ENCODE measurements at places on chromosomes 2 and 18.

DNA sequence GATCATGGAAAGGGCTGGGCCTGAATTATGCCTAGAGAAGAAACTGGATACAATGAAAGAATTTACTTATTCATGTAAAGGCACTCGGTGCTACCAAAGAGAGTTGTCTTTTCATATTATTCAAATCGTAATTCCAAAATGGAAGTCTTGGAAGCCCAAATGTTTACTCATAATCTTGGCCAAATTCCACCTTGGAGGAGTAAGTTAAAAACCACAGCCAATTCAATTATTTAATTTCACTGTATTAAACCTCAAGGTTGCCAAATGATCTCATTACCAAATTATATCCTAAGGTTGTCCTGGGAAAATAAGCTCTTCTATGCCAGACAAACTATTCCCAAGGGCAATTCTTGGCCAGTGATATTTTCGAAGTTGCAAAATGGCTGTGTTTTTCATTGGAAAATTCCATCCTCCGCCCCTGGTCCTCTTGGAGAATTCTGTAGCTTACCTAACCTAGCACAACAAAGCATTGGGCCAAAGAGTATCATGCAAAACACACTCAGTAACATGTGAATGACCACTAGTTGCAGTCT is 11.1 kb upstream of the VPS4B start:
- DNase-seq = no peak

DNA sequence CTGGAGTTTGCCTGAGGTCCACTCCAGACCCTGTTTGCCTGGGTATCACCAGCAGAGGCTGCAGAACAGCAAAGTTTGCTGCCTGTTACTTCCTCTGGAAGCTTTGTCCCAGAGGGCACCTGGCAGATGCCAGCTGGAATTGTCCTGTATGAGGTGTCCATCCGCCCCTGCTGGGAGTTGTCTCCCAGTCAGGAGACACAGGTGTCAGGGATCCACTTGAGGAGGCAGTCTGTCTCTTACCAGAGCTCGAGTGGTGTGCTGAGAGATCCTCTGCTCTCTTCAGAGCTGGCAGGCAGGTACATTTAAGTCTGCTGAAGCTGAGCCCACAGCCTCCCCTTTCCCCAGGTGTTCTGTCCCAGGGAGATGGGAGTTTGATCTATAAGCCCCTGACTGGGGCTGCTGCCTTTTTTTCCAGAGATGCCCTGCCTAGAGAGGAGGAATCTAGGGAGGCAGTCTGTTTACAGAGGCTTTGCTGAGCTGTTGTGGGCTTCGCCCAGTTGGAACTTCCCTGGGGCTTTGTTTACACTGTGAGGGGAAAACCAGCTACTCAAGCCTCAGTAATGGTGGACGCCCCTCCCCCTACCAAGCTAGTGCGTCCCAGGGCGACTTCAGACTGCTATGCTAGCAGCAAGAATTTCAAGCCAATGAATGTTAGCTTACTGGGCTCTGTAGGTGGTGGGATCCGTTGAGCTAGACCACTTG is 34.7 kb downstream of the TFPI start:
- no peak for DNase-seq

DNA sequence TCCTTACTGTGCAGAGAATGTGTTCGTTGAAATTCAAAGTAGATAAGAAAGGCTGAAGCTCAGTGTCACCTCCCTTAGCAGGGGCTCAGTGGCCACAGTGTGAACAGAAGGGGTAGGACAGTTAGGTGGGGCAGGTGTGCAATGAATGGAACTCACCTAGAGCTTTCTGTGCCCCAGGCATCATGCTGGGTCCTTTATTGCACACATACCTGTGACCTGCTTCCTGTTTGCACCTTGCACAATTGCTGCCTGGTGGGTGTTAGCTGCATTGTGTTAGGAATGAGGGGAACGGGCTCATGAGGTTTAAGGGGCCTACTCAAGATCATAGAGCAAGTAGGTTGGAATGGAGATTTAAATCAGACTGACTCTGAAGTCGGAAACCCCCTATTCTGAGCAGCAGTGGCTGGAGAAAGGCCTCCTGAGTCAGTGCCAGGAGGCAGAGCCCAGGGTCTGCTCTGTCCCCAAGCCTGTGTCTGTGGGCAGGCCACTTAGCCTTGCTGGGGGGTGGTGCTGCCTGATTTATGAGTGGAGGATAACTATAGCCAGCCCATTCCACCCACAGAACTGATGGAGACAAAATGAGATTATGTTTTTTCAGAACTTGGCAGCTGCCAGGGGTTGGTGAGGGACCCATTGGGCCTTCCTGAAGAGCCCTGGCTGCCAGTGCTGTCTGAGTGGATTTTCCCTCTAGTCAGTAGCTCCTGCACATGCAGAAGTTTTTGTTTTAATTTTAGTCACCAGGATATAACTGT is 76.2 kb downstream of the NPAS2 start:
- DNase-seq = no peak

- no peak for DNase-seq
Measured at GRCh38 chr2:139790807-139791752, 1010.9 kb upstream of the NXPH2 start.

DNA sequence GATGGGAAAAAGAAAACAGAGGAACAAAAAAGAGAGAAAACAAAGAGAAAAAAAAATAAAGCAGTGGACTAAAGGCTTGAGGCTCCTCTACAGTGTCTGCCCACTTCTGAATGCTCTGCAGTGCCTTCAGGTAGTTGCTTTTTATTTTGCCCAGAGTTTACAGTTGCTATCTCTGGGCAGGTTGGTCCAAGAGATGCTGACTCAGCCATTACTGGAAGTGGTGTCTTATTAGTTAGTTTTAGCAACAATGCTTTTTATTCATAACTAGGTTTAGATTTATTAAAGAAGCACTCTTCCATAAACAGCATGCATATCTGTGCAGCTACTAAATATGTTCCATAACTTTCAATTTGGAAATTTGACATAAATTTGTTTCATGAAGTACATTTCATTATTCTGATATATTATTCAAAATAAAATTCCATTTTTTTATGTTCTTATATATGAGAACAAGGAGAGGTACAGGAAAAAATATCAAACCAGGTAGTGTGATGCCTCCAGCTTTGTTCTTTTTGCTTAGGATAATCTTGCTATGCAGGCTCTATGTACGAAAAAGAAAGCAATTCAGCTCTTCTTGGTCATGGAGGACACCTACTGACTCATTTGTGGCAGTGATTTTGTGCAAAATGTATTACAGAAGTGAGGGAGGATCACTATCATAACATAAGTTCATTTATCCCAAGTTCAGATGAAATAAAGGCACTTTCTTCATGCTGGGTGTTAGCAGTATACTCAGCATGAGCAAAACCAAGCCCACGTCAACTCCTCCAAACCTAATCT is 69.5 kb downstream of the RPIA start:
- DNase-seq = no peak

- DNase-seq = no peak
Measured at GRCh38 chr2:48651158-48651790, 33.6 kb downstream of the GTF2A1L start.

DNA sequence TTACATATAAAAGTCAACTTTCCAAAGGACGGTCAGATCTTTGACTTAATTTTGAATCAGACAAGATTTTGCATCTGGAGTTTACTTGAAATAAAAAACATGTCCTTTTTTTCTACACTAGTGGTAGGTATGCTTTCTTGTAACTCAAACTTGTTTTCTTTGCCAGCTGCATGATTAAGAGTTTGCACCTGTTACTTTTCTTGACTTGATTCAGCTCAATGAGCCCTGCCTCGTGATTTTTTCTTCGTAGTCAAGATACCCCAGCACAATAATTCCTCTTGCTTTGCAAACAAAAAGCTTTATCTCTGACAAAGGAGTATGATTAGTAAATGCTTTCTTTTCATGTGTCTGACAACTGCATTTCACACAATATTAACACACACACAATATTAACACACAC is 82.3 kb downstream of the FBXO15 start:
- DNase-seq = no peak

GRCh38 chr18:57198073-57198472 is 51.2 kb downstream of the BOD1L2 start:
- no peak for DNase-seq

DNA sequence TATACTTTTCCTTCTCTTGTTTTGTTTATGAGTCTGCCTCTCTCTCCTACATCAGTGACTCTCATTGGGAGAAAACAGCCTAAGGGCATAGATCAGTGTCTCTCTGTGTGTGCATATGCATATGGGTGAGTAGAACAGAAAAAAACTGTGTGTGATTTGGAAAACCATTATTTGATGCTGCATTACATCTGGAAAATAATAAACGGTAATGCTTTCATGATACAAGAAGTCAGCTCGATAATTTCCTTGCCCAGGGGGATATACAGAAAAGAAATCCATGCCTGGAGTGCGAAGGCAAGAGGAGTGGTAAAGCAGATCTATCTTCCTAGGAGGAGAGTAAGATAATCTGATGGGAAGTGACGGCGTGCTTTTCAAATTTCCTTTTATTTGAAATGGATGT is 221.5 kb upstream of the LYPD1 start:
- DNase-seq = no peak

- no peak for DNase-seq
Measured at GRCh38 chr2:48870503-48870902, 115.0 kb upstream of the LHCGR start.

DNA sequence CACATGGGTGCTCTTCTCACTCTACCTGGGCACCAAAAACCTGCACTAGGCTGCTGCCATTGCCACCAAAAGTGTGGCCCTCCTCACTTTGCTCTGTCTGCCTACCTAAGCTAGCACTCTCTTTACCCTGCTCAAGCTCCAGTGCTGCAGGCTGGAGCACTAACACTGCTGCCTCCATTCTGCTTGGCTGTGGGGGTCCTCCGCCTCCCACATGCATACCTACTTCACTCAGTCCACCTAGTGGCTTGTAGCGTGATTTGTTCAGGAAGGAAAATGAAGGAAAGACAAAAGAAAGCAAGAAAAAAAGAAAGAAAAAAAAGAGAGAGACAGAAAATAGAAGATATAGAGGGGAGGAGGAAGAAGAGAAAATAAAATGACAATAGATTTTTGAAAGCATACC is 1339.4 kb upstream of the CHAC2 start:
- DNase-seq = no peak

DNA sequence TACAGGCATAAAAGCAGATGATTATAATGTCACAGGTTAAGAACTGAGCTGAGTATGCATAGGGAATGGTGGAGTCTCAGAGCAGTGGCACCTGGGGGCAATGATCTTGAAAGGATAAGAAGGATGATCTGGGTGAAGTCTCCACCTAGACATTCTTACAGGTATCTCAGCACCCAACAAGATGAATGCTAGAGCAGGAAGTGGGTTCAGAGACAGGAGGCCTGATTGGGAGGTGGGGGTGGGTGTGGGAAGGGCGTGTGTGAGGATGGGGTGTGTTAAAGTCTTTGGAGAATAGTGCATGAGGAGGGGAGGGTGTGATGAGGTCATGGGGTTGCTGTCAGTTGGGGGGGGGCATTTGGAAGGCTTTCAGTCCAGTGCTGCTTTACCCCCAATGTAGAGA is 78.8 kb upstream of the UPP2 start:
- no peak for DNase-seq

DNA sequence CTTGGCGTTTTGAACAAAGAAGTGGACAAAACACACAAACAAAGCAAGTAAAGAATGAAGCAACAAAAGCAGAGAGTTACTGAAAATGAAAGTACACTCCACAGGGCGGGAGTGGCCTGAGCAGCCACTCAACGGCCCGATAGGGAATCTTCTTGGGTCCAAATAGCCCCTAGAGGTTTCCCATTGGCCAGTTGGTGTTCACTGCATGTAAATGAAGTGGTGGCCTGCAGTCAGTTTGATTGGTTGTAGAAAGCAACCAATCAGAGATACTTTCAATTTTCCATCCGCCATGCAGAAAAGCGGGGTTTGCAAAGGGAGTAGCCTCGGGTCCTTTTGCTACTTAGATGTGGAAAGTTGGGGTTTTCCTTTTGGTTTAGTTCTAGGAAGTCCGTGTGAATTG is 31.6 kb downstream of the CYBRD1 start:
- DNase-seq = no peak

- DNase-seq = peak; percentile 72
Measured at GRCh38 chr2:239548451-239548871, 147.6 kb upstream of the HDAC4 start.

GRCh38 chr18:75116809-75117208 is 92.1 kb downstream of the PTGR3 start:
- no peak for DNase-seq

DNA sequence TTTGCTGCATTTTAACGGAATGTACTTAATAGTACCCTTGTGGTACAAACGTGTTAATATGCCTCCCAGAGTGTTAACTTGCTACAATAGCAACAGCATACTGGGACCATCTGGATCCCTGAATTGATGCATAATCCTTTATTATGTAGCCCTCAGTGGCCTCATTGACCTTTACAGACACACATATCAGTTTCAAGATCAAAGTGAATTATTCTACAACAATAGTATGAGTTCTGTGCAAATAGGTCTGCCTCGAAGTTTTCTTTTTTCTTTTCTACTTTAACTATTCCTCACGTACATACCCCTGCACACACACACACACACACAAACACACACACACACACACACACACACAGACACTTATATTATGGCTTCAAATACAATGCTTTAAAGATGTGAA is 1622.1 kb downstream of the LRP1B start:
- no peak for DNase-seq

- DNase-seq = no peak
Measured at GRCh38 chr2:6441800-6442199, 423.9 kb downstream of the CMPK2 start.

DNA sequence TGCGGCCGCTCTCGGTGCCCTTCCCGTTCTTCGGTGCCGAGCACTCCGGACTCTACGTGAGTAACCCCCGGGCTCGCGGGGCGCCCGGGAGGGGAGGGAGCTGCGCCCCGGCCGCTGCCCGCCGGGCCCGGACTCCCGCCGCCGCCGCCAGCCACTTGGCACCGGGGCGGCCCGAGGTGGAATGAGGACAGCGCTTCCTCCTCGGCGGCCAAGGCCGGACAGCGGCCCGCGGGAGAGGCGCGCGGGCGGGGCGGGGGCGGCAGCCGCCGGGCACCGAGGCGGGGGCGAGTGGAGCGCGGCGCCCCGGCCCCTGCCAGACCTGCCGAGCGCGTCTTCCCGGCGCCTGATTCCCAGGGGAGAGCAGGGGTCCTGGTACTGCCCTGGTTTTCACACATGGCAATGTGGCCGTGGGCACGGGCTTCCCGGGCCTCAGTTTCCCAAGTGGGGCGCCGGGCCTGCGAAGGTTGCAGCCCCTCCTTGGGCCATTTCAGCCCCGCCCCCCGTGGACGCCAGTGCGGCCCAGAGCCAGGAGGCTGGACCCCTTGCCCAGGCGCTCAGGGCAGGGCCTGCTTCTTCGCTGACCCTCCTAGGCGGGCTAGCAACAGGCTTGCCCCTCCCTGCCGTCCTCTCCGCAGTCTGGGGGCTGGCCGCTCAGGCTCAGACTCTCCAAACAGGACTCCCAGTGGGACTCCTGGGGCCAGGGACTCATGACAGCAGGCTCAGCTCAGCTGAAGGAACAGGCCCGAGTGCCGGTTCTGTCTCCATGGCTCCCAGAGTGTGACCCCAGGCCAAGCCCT is 775 bp downstream of the SNED1 start:
- no peak for DNase-seq

GRCh38 chr2:134072341-134072740 is 181.5 kb upstream of the MGAT5 start:
- no peak for DNase-seq

- no peak for DNase-seq
Measured at GRCh38 chr2:137975280-137976271, 11.3 kb downstream of the HNMT start.

All from activated T-cell treated with anti-CD3 and anti-CD28 coated beads, Interleukin-2, amount 50 U/mL, for 24 hours (primary cell).